ENCODE measurements at places on chromosomes 5 and 9.

- no peak for DNase-seq
Measured at GRCh38 chr9:123424552-123425225, 68.7 kb downstream of the CRB2 start.

- no peak for DNase-seq
Measured at GRCh38 chr5:74622122-74622521, 18.4 kb downstream of the ENC1 start.

DNA sequence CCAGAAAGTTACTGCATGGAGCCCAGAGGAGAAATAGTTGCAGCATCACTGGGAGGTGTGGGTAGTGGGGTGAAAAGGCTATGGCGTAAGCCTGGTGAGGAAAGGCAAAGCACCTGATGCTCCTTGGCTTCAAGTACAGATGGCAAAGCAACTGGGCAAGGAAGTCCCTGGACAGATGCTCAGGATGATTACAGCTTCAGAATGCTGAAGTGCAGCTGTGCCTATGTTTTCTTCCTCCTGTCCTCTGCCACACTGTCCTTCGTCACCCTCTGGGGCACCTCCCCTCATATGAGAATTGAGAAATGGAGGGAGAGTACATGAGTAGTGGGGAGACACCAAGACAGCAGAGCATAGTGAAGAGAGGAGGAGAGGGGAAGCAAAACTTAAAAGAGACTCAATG, 328.0 kb downstream of the PDE4D start:
- no peak for DNase-seq

DNA sequence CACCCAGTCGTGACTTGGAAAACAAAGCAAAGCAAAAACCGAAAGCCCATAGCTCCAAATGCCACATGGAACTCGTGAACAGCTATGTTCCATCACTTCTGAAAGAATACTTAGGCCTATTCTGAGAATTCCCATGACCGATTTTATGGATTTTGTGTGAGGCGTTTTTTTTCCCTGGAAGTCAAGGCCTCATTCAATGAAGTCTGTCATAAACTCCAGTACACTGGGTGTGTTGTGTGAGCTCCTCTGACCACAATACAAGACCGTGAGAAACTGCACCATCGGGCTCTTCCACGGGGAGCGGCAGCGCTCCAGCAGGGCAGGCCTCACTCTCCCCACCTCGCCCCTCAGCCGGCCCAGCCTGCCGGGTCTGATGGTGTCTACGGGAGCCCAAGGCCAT, 209.5 kb downstream of the FANCC start:
- DNase-seq, result no peak

GRCh38 chr5:132363431-132364112, 5.9 kb upstream of the SLC22A5 start:
- DNase-seq, result no peak

DNA sequence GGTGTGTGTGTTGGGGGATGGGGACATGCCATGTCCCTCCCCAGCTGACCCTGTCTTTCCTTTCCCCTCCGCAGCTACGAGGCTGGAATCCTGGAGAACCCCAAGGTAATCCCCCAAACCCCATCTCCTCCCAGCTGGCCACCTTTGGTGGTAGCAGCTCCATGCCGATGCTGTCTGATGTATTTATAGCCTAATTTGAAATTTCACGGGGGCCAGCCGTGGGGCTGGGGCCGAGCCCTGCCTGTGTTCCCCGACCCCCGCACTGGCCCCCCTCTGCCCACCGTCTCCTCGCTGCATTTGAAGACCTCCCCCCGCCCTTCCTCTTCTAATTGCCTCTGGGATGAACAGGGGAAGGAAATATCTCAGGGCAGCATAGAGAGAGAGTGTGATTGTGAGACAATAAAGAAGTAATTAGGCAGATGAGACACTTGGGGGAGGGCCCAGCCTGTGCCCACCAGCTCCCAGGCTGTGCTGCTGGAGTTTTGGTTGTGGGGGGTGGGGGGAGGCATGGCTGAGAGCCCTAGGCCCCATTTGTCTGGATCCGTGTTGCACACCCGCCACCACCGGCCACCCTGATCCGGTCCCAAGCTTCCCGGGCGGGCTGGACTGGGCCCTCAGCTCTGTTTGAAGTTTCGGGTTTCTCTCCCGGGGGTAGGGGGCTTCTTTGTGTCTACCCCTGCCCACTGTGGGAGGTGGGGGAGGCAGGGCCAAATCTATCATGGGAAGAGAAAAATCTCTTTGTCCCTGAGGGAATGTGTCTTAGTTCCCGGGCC, 26.8 kb downstream of the ASS1 start:
- DNase-seq, result no peak

DNA sequence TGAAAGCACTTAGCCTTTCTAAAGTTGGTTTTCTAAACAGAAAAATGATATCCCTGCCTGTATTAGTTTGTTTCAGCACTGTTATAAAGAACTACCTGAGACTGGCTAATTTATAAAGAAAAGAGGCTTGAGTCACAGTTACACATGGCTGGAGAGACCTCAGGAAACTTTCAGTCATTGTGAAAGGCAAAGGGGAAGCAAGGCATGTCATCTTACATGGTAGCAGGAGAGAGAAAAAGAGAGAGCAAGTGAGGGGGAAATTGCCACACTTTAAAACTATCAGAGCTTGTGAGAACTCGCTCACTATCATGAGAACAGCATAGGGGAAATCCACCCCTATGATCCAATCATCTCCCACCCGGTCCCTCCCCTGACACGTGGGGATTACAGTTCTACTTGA, 64.9 kb downstream of the FAM170A start:
- DNase-seq, result no peak

DNA sequence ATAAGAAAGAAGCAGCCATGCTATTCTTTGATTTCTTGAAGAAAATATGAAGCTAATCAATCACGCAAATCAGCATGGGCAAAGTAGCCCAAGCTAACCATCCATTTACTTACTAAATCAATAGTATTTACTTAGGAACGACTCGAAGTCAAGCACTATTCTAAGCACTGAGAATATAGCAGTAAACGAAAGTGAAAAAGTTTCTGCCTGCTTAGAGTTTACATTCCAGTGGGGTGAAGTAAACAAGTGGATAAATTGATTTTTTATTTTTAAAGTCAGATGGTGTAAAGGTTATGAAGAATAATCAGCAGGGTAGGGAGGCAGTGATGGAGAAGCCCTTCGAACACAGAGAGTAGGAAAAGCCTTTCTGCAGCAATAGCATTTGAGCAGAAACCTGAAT, 5.5 kb downstream of the TSTD2 start:
- no peak for DNase-seq

DNA sequence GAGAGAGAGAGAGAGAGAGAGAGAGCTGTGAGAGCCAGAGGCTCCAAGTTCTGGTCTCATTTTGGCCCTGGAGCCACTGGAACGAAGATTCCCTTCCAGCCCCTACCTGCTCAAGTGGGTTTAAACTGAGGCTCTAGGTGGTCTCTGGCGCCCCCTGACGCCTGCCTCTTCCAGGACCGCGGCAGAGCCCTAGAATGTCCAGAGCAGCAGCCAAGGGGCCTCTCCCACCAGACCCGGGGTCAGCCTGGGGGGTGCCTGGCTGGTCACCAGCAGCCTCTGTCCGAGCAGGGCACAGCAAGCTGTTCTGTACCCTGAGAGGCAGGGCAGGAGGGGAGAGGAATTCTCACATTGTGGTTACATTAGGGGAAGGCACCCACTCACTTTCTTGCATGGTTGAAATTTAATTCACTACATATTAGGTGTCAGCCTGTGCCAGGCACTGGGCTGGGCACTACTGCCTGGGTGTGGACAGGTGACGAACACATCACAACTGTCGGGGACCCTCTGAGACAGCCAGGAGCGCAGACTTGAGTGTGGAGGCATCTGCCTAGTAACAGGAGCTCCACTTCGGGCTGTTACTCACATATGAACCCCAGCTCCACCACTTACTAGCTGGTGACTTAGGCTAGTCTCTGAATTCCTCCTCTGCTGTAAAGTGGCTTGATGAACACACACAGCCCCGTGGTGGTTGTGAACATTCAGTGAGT, 44.5 kb downstream of the AMBP start:
- no peak for DNase-seq

- no peak for DNase-seq
Measured at GRCh38 chr9:127832248-127832647, 22.2 kb downstream of the ENG start.

GRCh38 chr5:150517272-150518152, 9.6 kb downstream of the NDST1 start:
- DNase-seq, result no peak

DNA sequence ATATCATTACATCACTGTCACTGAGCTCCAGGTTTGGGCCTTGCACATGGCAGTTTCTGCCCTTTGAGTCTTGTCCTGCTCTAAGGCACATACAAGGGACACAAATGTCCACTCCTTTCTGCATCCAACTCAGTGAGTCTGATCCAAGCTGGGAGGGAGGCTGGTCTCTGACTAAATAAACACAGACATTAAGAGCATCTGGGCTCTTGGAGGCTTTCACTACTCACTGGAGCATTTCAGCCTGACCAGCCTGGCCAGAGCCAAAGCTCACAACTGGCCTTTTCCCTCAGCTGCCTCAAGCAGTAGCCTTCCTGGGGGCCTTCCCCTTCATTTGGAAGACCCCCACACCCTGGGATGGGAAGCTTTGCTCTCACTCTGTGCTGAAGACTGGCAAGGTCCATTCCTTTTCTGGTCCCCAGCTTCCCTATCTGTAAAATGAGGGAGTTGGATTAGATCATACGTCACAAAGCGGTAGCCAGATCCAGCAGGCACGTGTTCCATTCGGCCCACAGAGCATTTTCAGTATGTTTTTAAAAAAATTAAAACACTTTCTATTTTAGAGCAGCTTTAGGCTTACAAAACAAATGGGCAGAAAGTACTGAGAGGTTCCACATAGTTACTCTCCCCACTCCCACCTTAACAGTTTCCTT, 58.6 kb upstream of the XPA start:
- DNase-seq, result no peak

- peak; percentile 3 for DNase-seq
Measured at GRCh38 chr9:69971643-69972449, 71.8 kb upstream of the MAMDC2 start.

DNA sequence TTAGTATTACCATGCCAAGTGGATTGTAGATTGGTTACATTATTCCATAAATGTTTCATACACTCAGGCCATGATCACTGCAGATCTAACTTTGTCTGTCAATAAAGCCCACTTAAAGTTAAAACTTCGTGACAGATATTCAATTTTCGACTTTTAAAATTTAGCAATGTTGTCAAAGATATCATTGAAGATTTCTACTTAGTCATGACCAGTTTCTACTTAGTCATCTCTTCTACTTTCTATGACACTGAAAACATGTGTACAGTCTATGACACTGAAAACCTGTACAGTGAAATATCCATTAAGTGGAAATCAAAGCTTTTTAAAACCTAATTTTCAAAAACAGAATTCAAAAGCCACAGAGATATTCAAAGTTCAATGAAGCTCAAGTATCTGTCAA, 258.2 kb downstream of the MCTP1 start:
- no peak for DNase-seq

DNA sequence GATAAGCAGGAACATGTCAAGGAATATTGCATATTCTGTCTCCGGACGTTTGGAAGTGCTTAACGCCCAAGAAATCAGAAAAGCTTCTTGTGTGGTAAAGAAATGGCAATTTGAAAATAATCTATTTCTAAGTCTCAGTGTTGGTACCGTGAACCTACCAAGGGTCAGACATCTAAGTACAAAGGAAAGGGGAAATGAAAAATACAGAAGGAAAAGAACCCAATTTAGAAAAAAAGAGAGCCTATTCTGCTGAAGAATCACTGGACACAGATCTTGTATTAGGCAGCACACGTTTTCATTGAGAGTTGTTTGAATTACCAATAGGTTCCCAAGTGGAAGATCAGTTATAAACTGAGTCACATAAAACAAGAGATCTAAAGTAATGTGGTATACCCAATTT, 46.9 kb upstream of the CEP78 start:
- DNase-seq, result no peak

DNA sequence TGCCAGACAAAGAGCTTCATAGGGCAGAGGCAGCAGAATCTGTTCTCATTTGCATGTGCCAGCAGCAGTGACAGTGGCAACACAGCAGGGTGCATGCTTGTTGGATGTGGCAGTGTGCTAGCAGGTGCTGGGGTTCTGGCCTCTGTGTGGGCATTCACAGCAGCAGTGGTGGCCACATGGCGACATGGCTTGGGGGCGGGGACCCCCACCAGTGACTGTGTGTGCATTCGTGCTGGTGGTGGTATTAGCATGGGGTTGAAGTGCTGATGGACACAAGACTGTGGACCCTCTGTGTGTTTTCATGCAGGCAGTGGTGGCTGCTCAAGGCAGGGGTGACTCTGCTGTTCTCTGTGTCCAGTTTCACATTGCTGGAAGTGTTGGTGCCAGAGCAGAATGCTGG, 183.2 kb upstream of the PDE4D start:
- no peak for DNase-seq

GRCh38 chr5:152739916-152740315, 334.8 kb upstream of the NMUR2 start:
- no peak for DNase-seq

DNA sequence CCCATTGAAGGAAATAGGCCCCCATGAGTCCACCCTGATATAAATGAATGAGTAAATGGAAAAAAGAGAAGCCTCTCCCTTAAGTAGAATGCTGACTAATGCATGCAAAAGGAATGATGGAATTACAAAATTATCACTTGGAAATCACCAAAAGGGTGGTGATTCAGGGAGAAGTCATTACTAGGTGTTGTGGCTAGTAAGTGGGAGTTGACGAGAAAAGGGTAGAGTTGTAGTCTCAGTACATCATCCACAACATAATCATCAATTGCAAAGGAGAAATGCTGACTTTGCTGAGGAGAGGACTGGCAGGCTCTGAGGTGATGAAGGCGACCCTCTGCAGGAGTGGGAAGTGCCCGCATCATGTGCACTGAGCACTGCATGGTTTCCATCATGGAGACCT, 201.5 kb upstream of the S1PR3 start:
- DNase-seq, result no peak

GRCh38 chr9:88007291-88007650, 32.9 kb upstream of the CDK20 start:
- DNase-seq, result peak; percentile 16

DNA sequence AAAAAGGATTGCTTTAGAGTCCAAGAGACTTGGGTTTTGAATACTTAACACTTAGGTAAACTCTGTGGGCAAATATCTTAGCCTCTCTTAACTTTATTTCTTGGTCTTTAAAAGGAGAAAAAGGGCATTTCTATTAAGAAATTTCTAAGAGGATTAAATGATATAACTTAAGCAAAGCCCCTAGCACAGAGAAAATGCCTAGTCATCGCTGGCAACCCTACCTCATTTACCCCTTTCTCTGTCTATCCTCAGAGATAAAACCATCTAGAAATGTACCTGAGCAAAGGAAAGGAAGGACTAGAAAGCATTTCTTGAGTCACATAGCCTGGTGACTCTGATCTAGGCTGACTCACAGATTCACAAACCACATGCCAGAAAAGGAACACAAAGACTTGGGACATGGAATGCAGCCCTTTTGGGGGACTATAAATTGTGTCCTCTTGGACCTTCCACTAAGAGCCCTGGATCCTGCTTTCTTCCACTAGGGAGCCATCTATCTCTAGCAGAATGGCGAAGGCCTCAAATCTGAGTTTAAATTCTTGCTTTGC, 120.6 kb downstream of the FOXD1 start:
- DNase-seq, result no peak

- DNase-seq, result no peak
Measured at GRCh38 chr9:137217276-137218211, 4.5 kb downstream of the RNF208 start.

GRCh38 chr9:70832492-70832891, 288.9 kb downstream of the TRPM3 start:
- DNase-seq, result no peak

GRCh38 chr5:100794218-100794617, 108.9 kb downstream of the ST8SIA4 start:
- DNase-seq, result no peak

- DNase-seq, result no peak
Measured at GRCh38 chr5:73231246-73231778, 58.3 kb downstream of the TMEM174 start.

GRCh38 chr9:23603311-23603710, 222.7 kb downstream of the ELAVL2 start:
- no peak for DNase-seq

Measured in stimulated activated CD4-positive, alpha-beta T cell treated with anti-CD3 and anti-CD28 coated beads, TNF-alpha, amount 100 ng/mL, for 4 hours (primary cell).